HS-27A (cell line): ENCODE measurements at places on chromosomes 12 and 14.
A peak's percentile ranks its signal among the peaks of the same experiment; 100 is the strongest.

GRCh38 chr14:31568161-31568560 is 7.0 kb downstream of the NUBPL start:
- DNase-seq = no peak

GRCh38 chr12:2460051-2460670 is 334.6 kb upstream of the FKBP4 start:
- no peak for DNase-seq

DNA sequence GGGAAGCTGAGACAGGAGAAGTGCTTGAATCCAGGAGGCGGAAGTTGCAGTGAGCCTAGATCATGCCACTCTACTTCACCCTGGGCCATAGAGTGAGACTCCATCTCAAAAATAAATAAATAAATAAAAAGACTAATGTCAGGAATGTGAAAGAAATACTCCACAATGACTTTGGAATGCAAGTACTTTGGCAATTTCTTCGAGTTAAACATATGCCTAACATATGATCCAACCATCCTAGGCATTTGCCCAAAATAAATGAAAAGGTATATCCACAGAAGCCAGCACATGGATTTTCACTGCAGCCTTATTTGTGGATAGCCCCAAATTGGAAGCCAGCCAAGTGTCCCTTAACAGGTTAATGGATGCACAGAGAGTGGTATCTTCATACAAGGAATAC is 357.9 kb upstream of the TMEM132C start:
- DNase-seq = no peak

GRCh38 chr12:92493816-92494215 is 209.0 kb upstream of the PLEKHG7 start:
- no peak for DNase-seq

- no peak for DNase-seq
Observed at GRCh38 chr14:70340002-70340401, 19.5 kb downstream of the COX16 start.

- no peak for DNase-seq
Observed at GRCh38 chr14:88044444-88044758, 39.5 kb downstream of the GPR65 start.

DNA sequence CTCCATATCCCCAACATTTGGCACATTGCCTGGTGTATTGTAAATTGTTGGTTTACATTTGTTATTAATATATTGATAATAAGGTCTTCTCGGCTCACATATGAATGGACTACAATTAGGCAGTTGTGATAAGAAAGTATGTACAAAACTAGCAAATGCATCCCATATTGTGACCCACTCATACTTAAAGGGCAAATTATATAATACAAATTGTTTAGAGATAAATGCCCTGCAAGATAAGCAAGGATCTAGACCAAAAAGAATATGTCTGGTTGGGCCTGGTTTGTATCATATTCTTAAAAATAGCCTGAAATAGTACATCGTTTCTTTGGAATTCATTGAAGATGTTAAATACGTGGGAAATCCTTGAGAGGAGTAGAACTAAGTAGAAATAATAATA is 151.3 kb downstream of the CNTN1 start:
- DNase-seq = no peak

DNA sequence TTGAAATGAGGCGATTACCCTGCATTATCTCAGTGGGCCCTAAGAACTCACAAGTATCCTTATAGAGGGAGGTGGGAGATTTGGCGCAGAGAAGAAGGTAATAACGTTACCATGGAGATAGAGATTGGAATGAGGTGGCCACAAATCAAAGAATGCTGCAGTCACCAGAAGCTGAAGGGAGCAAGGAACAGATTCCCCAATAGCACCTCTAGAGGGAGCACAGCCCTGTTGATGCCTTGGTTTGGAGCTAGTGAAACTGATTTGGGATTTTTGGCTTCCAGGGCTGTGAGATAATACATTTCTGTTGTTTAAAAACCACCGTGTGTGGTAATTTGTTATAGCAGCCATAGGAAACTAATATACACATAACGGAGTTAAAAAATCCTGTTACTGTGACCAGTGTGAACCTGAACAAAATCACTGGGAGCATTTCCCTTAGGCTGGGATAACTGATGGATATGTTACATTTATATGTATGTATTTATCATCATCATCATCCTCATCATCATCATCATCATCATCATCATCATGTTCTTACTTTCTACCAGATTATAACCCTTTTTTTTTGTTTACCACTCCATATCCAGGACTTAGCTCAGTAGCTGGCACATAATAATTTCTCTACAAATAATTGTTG is 100.3 kb downstream of the LIN7A start:
- peak; percentile 17 for DNase-seq

DNA sequence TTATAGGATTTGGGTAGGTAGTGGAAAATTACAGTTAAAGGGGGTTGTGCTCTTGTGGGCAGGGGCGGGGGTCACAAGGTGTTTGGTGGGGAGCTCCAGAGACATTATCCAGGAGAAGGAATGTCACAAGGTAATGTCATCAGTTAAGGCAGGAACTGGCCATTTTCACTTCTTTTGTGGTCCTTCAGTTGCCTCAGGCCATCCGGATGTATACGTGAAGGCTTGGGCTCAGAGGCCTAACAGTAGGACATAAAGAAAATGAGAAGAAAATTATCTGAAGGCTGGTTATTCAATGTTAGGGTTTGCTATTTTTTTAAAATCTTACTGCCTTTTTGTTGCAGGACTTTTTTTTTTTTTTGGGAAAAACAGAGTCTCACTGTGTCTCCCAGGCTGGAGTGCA is 2.5 kb upstream of the PSEN1 start:
- DNase-seq = no peak

GRCh38 chr12:113820842-113821241 is 145.3 kb downstream of the RBM19 start:
- DNase-seq = no peak
